ENCODE measurements at places on chromosomes 1 and 21.
A peak's percentile ranks its signal among the peaks of the same experiment; 100 is the strongest.

GRCh38 chr1:160734301-160734700 lies 4.7 kb upstream of the SLAMF7 start:
- no peak for DNase-seq

- no peak for DNase-seq
Observed at GRCh38 chr1:59730759-59731478, 83.8 kb upstream of the HOOK1 start.

DNA sequence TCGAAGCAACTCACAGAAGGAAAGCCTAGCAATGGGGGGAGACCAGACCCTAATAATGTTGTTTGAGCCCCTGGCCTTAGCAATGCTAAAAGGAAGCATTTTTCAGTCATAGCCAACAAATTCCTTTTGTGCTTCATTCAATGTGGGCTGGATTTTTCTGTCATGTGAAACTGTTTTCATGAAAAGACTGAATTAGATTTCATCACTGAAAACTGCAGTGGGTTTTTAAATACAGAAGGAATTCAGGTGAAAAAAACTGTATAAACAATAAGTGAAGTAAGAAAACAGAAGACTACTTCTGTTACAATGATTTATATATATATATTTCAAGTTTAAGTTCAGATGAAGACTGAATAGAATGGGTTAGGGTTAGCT lies 204.8 kb downstream of the SMYD3 start:
- DNase-seq = no peak

DNA sequence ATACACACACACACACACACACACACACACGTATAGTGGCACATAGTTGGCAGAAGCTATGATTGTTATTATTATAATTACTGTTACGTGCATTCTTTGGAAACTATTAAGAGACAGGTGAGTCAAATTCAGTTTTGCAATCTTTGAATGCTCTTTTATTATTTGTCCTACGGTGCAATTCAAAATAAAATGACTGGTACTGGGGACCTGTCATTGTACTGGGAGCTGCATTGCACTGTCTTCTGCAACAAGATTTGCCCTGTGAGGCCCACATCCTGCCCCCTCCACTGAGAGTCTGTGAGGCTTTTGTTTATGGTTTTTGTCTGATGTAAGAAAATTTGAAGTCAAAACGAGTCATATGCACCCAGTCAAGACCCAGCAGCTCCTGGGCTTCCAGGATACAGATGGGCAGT lies 1.9 kb downstream of the LY9 start:
- peak; percentile 68 for DNase-seq

- peak; percentile 24 for DNase-seq
Observed at GRCh38 chr21:39314143-39315027, 953 bp upstream of the BRWD1 start.

DNA sequence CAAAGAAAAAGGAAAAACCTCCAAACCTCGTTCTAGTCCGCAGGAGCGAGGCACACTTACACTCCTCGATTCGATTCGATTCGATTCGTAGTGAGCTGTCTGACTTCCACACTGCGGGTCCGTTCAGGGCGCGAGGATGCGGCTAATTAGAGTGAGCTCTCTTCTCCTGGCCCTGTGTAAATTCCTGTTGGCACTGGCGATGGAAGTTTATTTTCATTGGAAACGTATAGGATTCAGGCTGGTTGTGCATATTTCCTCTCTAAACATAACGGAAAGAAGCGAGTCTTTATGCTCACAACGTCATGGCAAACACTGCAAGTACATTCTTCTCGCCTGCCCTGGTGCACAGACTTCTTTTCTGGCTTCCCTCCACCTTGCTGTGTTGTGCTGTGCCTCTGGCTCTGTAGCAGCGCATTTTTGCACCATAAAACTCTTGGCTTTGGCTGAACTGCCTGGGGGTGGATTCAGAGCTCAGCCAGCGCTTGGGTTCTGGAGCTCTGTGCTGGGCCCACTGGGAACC lies 2.7 kb downstream of the HUNK start:
- DNase-seq = no peak

- peak; percentile 72 for DNase-seq
Observed at GRCh38 chr1:151024540-151025146, 11.7 kb upstream of the BNIPL start.

- no peak for DNase-seq
Observed at GRCh38 chr1:193626695-193627094, 440.3 kb upstream of the B3GALT2 start.

DNA sequence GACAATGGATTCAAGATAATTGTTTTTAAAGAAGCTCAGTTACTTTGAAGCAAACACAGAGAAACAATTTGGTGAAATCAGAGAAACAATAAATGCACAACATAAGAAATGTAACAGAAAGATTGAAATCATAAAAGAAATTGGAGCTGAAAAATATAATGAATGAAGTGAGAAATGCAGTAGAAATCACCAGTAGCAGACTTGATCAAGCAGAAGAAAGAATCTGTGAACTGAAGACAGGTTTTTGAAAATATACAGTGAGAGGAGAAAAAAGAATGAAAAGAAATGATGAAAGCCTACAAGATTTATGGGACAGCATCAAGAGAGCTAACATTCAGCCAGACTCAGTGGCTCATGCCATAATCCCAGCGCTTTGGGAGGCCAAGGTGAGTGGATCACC lies 4.2 kb upstream of the SELP start:
- DNase-seq = no peak

- DNase-seq = no peak
Observed at GRCh38 chr1:59693406-59693805, 121.3 kb upstream of the HOOK1 start.

DNA sequence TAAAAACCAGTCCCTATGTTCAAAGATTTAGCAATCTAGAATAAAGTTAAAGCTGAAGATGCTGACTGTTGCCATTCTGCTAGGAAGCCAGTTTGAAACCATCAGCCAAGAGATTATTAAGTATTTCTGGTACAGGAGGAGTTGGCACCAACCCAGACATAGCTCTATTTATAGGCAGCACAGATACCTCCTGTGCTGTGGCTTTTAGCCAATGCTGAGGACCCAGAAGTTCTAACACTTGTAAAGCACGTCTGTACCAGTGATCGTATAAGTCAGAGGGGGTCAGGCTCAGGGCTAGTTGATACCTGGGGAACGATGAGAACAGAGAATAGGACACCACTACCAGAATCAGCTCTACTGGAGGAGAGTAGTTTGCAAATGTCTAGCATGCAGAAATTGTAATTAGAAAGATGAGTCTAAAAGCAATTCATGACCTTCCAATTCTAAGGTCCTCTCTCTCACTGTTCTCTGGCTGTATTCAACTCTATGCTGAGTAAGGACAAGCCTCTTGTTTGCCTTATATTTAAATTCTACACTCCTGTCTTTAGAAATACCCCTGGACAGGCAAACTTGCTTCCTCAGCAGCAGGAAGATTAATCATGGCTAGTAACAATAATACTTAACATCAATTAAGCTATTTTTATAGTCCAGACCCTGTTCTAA lies 96.8 kb upstream of the PALMD start:
- no peak for DNase-seq

GRCh38 chr1:42176902-42177519 lies 12.5 kb upstream of the GUCA2A start:
- no peak for DNase-seq

- no peak for DNase-seq
Observed at GRCh38 chr21:44027607-44028286, 15.6 kb downstream of the TRAPPC10 start.

DNA sequence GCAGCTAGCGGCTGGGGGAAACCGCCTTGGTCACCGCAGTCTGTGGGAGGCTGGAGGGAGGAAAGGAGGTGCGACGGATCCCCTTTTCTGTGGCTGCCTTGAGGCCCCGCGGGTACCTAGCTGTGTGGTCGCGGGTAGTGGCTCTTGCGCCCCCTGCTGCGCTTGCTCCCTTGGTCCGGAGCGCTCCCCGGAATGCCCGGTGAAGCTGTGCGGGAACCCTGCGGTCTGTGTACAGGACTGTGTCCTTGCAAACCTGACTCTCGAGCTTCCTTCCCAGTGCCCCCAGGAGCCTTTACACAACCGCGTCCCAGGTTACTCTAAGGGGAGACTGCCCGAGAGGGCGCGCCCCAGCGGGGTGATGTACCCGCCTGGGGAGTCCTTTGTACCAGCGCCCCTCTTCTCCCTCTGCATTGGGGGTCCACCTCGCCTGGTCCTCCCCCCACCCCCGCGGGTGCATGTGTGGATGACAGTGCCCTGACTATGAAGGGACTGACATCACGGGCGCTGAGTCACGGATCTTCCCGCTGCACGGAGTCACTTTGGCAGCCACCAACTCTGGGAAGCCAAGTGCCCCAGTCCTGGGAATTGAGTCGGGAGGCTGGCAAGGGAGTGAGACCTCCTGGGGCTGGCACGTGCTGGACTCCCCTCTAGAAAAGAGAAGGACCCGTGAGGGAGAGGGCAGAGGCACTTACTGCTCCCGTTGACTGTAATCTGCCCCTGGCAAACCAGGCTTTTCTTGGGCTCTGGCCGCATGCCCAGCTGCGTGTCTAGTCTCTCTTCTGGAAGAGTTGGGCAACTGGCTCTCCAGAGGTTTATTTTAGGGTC lies 816 bp downstream of the IL6R start:
- DNase-seq = peak; percentile 26

DNA sequence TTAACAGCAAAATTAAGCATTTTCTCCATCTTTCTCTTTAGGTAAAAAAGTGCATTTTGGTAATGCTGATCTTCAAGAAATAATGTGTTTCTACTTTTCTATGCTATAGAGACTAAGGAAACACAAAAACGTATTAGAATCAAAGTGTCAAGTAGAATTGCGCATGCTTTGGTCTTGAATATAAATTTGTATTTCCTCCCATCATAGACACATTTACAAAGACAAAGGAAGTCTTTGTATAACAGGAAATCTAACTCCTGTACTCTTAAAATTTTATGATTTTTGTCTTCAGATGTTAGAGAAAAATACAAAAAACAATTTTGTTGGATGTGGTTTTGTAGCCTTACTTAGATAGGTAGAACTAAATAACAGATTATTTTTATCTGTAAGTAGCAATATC lies 1299.4 kb downstream of the NCAM2 start:
- DNase-seq = no peak

DNA sequence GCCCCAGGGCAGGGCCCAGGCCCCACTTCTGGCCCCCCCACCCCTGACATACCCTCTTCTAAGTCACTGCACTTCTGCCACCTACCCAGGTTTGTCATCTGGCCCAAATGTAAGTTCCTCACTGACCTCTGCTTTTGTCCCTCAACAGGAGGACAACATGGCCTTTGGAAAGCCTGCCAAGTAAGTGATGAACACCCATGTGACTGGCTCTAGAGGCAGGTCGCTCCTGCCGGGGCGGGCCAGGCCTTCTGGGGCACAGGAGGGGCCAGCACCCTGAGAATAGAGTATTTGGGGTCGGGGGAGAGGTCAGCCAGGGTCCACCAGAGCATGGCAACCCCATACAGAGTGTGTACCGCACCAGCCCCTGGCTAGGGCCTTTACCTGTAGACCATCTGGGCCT lies 9.9 kb upstream of the SYTL1 start:
- DNase-seq = no peak

DNA sequence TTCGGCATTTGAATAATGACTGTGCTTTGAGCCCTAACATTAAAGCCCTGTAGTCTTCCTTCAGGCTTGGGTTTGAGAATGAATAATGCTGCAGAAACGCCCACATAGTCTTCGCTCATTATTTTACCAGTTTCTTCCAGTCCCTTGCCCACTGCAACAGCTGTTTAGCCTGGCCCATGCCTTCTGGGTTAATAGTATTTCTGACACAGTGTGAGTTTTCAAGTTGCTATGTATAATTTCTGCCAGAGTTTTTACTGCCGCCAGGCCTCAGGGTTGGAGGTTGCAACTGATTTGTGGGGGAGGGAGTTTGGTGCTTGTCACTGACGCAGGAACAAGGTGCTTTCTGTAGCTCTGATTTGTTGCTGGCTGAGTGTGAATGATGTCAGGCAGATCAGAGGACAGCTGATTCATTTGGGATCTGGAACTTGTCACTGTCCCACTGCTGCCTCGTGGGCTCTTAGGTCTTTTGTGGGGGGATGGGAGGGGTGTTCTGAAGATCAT lies 109.8 kb downstream of the MAST2 start:
- peak; percentile 52 for DNase-seq

GRCh38 chr1:24964811-24965570 lies 34.9 kb upstream of the RUNX3 start:
- DNase-seq = peak; percentile 97

GRCh38 chr1:166353213-166353612 lies 186.4 kb upstream of the FAM78B start:
- DNase-seq = no peak

GRCh38 chr1:87394513-87394912 lies 65.8 kb downstream of the LMO4 start:
- no peak for DNase-seq

- no peak for DNase-seq
Observed at GRCh38 chr1:42089246-42089645, 64.0 kb upstream of the GUCA2B start.
